ENCODE measurements at places on chromosomes 13 and 19.

GRCh38 chr13:62292714-62293480 lies 877.2 kb upstream of the PCDH20 start:
- DNase-seq, result no peak

DNA sequence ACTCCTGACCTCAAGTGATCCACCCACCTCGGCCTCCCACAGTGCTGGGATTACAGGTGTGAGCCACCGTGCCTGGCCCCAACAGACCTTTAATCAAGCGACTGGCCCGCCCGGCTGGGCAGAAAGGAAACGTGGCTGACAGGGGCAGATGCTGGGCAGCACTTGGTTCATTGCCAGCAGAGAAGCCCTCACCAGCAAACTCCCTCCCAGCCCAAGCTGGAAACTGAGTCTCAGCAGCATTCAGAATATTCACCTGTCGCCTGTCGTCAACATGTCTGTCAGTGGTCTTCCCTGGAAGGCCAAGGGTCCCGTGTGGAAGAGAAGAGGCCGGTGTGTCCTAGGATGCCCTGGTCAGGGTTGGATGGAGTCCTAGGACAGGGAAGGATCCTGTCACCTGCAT lies 245.0 kb downstream of the TEX29 start:
- no peak for DNase-seq

- no peak for DNase-seq
Measured at GRCh38 chr13:20498129-20498528, 27.5 kb downstream of the CRYL1 start.

DNA sequence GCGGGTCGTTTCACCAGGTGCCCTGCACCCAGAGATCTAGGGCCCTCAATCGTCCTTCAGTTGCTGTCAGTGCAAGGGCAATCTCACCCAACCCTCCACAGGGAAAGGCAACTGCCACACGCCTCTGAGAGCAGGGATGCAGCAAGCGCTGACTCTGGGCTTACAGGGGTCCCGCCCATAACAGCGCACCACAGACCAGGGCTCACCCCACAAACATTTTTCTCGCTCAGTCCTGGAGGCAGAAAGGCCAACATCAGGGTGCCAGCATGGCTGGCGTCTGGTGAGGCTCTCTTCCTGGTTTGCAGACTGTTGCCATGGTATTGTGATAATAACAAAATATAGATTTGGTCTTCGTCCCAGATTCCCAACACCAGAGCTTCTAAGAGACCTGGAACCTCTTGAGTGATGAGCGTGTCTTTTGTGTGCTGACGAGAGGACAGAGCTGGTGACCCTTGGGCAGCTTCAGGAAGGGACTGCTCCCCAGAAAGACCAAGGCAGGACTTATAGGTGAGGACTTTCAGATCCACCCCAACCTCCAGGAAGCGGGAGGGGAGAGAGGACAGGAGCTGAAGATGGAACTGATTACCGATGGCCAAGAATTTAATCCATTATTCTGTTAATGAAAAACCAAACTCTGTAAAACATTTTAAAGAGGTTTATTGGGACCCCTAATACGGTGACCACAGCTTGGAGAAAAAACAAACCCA lies 51.3 kb downstream of the C13orf46 start:
- no peak for DNase-seq

GRCh38 chr13:26017196-26017921 lies 34.5 kb downstream of the SHISA2 start:
- peak; percentile 52 for DNase-seq

DNA sequence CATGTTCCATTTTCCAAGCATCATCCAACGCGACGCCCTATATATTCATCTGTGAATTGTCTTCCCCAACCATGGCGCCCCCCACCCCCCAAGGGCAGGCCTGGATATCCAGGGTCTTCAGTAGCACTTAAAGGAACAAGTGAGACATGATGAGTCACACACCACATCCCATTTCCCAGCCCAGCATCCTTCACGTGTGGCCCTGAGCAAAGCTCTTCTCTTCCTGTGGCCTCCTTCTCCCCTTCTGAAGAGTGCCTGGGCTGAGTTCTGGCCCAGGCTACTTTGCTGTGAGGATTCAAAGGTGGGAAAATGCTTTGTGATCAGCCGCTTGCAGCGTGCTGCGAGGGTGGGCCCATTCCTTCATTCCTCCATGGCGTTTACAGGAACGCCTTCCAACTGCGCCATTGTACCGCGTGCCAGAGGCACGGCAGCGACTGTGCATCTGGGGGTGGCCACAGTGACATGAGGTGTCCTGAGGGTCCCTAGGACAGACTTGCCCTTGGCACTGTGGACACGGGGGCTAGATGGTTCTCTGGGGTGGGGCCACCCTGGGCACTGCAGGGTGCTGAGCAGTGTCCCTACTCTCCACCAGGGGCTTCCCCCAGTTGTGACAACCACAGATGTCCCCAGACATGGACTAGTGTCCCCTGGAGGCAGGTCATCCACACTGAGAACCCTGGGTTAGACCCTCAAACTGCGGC lies 11.7 kb downstream of the PLIN4 start:
- DNase-seq, result peak; percentile 59

GRCh38 chr13:98947925-98948324 lies 29.9 kb downstream of the DOCK9 start:
- DNase-seq, result no peak

GRCh38 chr19:18408053-18408476 lies 10.6 kb upstream of the LRRC25 start:
- DNase-seq, result no peak

- DNase-seq, result no peak
Measured at GRCh38 chr13:83248751-83249150, 633.5 kb downstream of the SLITRK1 start.

- peak; percentile 83 for DNase-seq
Measured at GRCh38 chr13:20441879-20442278, 83.8 kb downstream of the CRYL1 start.

GRCh38 chr13:31022288-31022895 lies 89.9 kb downstream of the TEX26 start:
- no peak for DNase-seq

DNA sequence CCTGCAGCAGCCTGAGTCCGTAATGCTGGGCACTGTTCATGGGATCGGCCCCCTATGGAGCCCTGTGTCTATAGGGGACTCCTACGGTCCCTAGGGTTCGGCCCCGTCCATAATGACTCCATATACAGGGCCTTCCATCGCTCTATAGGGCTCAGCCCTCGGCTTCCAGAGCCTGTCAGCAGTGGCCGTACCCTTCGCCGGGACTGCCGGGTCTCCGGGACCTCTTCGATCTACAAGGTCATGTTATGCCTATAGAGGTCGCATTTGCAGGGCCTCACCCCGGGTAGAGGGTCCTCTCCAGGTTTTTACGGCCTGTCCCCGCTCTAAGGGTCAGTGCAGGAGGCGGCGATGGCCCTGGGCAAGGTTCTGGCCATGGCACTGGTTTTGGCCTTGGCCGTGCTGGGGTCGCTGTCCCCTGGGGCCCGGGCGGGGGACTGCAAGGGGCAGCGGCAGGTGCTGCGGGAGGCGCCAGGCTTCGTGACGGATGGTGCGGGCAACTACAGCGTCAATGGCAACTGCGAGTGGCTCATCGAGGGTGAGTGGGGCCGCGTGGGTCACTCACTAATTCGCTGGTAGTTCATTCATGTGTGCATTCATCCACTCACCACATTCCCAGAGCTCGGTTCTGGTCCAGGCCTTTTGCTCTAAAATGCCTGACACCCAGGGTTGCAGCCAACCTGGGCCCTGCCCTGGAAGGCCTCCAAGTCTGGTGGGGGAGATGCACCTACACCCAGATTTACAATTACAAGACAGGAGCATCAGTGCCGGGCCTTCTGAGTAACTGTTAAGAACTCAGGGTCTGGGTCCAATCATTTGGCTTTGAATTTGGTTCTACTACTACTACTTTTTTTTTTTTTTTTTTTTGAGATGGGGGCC lies 699 bp downstream of the MEGF8 start:
- no peak for DNase-seq

DNA sequence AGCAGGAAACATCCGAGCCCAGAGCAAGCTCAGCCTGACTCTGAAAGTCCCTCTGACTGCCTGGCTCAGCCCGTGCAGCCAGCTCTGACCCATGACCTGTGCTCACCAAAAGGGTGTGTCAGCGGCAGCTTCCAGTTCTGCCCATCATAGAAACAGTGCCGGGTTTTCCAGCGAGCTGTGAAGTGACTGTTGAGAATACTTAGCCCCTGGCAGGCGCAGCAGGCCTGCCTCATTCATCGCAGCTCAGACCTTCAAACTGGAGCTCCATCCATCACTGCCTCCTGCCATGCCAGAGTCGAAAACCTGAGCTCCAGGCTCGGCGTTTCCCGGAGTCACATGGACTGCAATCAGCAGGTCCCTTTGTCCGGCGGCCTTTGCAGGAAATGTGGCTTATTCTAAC lies 16.3 kb upstream of the GSX1 start:
- DNase-seq, result no peak

GRCh38 chr19:10514211-10515145 lies 2.8 kb downstream of the S1PR5 start:
- DNase-seq, result no peak

Measured in astrocyte (in vitro differentiated cells and primary cell).